ENCODE measurements at places on chromosomes 7 and 10. TPM values are rescaled to one million over a fixed set of nuclear protein-coding genes. Genes with fewer than 3 reads are reported as not detected.

PHYHIPL gene
- total RNA-seq, result not detected

CNNM1 gene
- total RNA-seq, result 6.3 TPM

HABP2 gene
- 1.0 TPM for total RNA-seq

DNA sequence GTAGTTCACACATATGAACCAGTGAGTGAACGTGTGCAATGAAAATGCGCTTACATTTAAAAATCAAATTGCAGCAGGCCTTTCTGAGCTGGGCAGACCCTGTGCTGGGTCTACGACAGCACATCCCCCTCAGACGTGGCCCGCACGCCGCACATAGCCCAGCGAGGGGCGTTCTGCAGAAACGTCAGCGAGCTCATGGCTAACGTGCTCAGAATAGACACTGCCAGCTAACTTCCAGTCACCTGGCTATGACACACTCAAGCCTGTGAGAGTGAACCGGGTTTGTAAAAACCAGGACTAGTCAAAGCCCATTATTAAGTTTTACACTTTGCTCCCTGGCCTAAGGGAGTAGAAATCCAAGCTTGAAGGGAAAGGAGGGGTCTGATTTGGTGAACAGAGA, 108.1 kb upstream of the INSIG1 start:
- H3K27me3 ChIP-seq, result no peaks in the 10 kb centered on the region
- peaks cover 21% of the 10 kb centered on the region for H3K36me3 ChIP-seq
- peaks cover 40% of the 10 kb centered on the region for H3K4me1 ChIP-seq
- no peak for DNase-seq

Data from Calu3 (cell line).